ENCODE measurements at places on chromosomes 1 and 21. TPM values are rescaled to one million over a fixed set of nuclear protein-coding genes. Genes with fewer than 3 reads are reported as not detected.

DNA sequence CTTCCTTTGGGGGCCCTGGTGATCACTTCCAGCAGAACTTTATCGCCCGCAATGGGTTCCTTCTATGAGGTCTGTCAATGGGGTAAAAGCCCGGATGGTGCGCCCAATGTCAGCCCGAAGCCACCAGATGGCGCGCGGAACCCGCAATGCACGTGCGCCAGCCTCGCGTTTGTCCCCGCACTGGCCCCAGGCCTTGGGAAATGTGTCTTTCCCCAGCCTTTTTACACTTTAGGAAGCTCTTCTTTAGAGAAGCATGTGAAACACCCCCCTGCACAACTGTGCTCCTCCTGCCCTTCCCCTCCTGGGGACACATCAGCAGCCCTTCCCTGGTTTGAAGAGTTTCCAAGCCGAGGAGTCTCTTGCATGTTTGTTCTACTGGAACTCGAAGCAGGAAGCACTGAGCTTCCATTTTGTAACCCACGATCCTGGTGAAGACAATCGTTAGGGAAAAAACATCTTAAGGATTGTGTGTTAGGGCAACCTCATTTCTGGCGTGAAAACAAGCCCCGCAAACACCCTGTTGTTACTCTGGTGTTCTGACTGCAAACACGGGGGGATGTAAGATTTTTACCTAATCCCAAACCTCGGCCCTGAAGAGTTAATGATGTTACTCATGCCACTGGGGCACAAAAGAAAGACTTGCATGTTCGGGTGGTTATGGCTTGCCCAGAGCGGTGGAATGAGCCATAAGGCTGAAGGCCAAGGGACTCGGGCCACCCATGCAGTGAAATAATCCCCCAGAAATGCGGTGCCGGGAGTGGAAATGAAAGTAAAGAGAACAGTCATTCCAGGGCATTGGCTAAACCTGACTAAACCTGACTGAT, 20.4 kb upstream of the TARBP1 start:
- DNase-seq = peak; percentile 97

- peak; percentile 62 for DNase-seq
Measured at GRCh38 chr1:240091614-240092300, at the start of gene FMN2. TSS of gene FMN2 (plus strand) at chr1:240091883. CDS start at chr1:240092110, 227 bp downstream.

DNA sequence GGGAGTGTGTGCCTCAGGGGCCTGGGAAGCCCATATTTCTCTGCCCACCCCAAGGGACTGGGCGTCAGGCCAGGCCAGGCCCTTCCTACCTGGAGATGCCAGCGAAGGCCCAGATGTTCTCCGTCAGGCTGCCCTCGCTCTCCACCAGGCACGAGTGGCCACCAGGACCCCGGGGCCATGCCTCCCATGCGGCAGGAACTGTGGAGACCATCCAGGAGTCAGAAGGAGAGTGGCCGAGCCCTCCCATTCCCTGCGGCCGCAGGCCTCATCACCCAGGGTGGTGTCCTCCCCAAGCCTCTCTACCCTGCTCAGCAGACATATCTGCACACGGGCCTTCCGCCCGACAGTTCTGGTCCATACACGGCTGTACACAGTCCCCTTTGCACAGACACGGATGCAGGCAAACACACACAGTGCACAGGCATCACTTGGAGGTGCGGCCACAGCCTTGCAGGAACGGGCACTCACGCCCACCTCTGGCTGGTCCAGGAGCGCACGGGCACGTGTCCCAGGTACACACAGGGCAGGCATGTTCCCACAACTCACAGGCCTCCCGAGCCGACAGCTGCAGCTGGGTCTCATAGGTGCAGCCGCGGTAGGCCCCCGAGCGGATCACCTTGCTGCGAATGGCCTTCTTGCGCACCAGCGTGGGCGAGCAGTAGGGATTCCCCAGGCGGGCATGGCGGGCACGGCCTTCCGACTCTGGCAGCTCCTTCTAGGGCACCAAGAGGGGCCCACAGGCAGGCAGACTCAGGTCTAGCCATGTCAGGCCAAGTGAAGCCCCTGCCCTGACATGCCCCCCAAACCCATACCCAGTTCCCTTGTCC, 5.9 kb upstream of the KIF17 start:
- peak; percentile 53 for DNase-seq

DNA sequence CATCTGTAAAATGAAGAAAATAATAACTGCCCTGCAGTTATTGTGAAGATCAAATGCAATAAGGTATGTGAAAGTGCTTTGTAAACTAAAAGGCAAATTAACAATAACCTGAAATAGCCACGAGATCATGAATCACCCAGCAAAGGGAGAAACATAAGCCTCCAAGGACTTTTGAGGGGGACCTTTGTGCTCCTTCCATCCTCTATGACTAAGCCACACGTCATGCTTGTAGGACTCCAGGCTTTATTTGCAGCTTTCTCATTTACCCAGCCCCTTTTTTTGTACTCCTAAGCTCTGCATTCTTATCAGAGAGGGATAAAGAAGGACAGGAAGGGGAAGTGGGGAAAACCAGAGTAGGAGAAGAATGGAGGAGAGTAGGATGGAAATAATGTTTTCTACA, 115.1 kb downstream of the PROX1 start:
- no peak for DNase-seq

GRCh38 chr1:170743083-170743482, 79.2 kb downstream of the PRRX1 start:
- no peak for DNase-seq

DNA sequence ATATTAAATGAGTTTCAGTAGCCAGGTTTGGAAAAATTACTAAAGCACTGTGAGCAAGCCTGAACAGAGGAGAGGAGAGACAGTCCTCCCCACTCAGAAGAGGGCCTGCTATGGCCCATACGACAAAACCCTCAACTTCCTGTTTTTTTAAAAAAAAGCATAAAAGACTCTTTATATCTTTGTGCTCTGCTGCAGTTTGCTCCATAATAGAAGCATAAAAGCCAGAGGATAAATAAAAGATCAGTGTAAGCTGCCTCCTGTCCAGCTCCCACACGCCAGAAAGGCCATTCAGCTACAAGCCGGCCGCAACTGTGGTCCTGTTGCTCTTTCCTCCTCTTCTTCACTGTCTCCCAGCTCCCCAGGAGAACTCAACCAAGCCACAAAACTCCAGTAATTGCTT, 37.8 kb downstream of the NID1 start:
- no peak for DNase-seq

- no peak for DNase-seq
Measured at GRCh38 chr21:46437096-46437498, 21.6 kb upstream of the DIP2A start.

GRCh38 chr1:167186771-167187170, 33.9 kb upstream of the POU2F1 start:
- DNase-seq = no peak

GRCh38 chr21:36203603-36203889, 46.9 kb downstream of the DOP1B start:
- DNase-seq = no peak

GRCh38 chr1:99764909-99765308, 1.5 kb downstream of the FRRS1 start:
- no peak for DNase-seq

- no peak for DNase-seq
Measured at GRCh38 chr1:180083164-180083563, 71.5 kb upstream of the QSOX1 start.

GRCh38 chr1:206702803-206703202, 18.1 kb downstream of the MAPKAPK2 start:
- no peak for DNase-seq

DNA sequence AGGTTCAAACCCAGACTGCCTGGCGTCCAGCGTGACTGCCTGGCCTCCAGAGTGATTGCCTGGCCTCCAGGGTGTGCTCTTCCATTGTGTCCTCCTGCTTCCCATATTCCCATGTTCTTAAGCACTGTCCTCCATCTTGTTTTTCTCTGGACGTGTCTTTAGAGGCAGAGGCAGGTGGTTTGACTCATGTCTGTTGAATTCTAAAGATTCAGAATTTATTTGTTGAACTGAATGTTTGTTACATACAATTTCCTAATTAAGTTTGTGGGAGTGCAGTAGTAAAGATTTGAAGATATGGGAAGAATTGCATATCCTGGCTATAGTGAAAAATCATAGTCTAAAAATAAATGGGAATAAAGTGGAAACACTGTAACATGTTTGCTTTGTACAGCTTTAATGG, 18.3 kb downstream of the ST6GALNAC3 start:
- no peak for DNase-seq

The MANEAL gene
- total RNA-seq = 2.3 TPM

The C1orf226 gene
- total RNA-seq = 13.0 TPM

The CD1E gene
- not detected for total RNA-seq

The UFC1 gene
- total RNA-seq = 70.4 TPM

The ERICH3 gene
- total RNA-seq = 0.45 TPM
